ENCODE measurements at places on chromosomes 6 and 20. TPM values are rescaled to one million over a fixed set of nuclear protein-coding genes. Genes with fewer than 3 reads are reported as not detected.

- DNase-seq: no peak
Measured at GRCh38 chr20:16694161-16694560, 35.7 kb upstream of the SNRPB2 start.

IPCEF1 gene
- total RNA-seq: not detected

DNA sequence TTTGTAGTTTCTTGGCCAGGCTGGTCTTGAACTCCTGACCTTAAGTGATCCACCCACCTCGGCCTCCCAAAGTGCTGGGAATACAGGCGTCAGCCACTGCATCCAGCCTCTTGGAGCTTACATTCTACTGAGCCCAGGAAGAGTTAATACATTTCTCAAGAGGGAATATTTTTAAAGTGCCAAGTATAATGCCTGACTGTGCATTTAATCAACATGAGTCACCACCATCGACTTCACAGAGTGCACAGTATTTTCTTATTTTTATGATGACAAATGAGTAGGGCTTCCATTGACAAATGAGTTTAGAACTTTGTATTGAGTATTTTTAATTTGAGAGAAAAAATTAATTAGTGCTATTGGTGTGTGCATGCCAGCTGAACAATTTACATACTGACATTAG, 72.2 kb downstream of the SASH1 start:
- DNase-seq: peak; percentile 66

ZDHHC14 gene
- total RNA-seq: 3.2 TPM

DNA sequence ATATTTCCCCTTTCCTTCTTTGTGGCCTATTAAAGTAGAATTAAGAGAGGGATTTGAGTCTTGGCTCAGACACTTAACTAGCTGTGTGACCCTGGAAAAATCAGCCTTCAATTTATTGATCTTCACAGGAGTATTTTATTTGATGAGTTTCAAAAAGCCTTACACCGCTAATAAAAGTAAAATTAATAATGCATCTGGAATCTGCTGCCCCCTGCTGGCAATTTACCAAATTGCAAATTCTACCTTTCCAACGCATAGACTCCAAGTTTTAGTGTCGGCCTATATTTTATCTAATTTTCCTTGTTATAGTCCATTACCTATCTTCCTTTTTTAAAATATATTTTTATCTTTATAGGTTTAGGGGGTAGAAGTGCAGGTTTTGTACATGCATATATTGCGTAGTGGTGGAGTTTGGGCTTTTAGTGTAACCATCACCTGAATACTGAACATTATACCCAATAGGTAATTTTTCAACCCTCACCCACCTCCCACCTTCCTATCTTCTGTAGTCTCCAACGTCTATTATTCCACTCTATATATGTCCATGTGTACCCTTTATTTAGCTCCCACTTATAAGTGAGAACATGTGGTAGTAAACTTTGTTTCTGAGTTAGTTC, 46.3 kb downstream of the GOPC start:
- peak; percentile 67 for DNase-seq

FILIP1 gene
- total RNA-seq: 0.32 TPM

DNA sequence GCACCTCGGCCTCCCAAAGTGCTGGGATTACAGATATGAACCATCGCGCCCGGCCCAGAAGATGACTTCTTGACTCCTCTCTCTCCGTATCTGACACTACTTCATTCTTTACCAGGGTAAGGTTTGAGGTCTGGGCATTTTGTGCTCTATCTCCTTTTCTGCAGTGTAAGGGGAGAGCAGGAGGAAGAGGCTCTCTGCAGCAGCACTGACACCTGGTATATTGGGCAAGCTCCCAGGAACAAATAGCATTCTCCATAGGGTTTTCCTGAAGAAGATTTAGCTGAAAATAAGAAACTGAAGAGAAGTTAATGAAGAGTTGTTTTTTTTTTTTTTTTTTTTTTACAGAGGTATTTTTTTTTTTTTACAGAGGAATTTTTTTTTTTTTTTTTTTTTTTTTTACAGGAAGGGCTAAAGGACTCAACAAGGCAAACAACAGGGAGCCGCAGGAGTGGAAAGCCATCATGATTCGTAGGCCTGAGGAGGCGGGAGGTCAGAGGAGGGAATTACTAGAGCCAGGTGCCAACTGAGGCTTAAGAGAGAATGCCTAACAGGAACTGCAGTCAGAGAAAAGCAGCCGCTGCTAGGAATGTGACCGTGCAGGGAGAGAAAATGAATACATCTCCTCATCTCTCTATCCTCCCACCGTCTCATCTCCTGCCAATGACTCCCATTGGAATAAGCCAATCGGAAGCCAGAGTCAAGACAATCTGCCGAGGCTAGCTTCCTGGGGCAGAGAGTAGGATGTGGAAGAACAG, 34.7 kb upstream of the ADGRF4 start:
- no peak for DNase-seq

- no peak for DNase-seq
Measured at GRCh38 chr20:41124451-41125094, 12.8 kb upstream of the PLCG1 start.

DEFB124 gene
- not detected for total RNA-seq

- DNase-seq: peak; percentile 11
Measured at GRCh38 chr20:39624316-39624715, 662.2 kb downstream of the DHX35 start.

IL17A gene
- not detected for total RNA-seq

GRCh38 chr20:46401478-46401860, 4.9 kb downstream of the ELMO2 start:
- DNase-seq: no peak

- peak; percentile 78 for DNase-seq
Measured at GRCh38 chr6:28943557-28944411, 20.0 kb upstream of the TRIM27 start.

- no peak for DNase-seq
Measured at GRCh38 chr6:152154559-152155356, 347.3 kb downstream of the ESR1 start.

DNA sequence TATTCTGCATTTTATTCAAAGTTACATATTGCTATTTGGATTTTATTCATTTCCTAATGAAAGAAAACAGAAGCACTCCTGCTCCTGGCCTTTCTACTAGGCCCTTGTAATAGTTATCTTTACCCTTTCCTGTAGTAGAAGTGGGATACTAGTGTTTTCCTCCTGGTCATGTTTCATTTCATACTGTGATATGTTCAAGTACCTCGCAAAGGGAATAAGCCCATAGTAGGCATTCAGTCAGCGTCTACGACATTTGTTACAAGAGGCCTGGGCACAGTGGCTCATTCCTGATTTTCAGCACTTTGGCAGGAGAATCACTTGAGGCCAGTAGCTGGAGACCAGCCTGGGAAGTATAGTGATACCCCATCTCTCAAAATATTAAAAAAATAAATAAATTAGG, 154.1 kb downstream of the ARID1B start:
- DNase-seq: no peak

PPP1R14C gene
- 38.7 TPM for total RNA-seq

DNA sequence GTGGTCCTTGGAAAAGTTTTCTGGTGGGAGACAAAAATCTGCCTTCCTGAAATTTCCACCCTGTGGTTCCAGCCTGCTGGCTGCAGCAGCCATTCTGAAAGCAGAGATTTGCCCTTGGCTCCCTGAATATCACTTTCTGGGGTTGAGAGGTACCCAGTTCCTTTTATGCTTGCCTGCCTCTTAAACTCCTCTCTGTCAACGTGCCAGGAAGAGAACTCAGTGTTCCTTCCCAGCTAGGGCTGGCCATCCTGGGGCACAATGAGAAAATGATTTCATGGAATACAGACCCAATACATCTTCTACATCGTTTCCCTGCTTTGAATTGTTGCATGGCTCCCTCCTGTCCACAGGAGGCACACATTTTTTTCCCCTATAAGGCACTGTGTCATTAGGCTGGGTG, 1.6 kb upstream of the DSN1 start:
- no peak for DNase-seq

HLA-E gene
- 83.6 TPM for total RNA-seq

DNA sequence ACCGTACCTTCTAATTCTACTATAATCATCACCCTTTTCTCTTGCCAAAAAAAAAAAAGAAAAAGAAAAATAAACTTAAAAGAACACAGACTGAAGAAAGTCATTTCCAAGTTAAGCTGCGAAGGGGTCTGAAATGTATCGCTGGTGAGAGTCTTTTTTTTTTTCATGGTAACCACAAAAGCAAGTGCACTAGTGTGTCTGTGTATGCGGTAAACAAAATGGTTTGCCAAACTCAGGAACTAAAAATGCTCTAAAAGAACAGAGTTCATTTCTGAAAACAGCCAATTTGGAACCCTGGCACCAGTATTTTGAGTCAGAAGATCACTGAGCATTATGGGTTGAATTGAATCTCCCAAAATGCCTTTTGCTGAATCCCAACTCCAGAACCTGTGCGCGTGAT, 46.6 kb downstream of the CDH4 start:
- no peak for DNase-seq

DNA sequence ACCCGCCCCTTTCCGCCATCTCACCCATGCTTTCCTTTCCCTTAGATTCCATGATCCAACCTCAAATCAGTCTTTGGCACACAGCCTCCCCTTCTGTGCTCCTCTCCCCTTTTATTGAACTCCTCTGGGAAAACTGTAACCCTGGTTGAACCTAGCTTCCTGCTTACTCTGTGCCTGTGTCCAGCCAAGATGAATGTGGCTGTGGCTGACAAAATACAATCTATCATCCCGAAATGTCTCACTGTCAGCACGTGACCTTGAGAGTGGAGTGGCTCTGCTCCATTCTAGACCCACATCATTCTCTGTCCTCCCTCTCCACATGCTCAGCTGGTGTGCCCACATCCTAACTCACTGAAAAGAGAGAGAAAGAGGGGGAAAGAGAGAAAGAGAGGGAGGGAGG, 11.0 kb downstream of the NCR2 start:
- DNase-seq: no peak

- DNase-seq: peak; percentile 75
Measured at GRCh38 chr20:45011108-45011526, 44.8 kb downstream of the STK4 start.

DNA sequence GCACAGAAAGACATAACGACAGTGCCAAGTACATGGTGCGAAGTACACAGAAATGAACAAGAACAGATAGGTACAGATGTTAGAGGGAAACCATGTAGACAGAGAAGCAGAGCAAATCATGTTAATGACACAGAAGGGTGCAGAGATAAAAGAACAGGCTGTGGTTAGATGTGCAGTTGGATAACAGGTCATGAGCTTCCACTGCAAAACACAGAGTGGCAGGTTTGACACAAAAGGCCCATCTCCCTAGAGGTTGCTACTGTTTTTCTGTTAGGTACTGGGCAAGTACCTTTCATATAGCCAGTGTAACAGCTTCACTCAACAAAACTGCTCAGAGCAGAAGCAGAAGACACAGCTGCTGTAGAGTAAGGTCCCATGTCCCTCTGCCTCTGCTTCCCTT, 84.6 kb downstream of the AK9 start:
- DNase-seq: no peak

MUCL3 gene
- not detected for total RNA-seq

GRCh38 chr20:57530327-57530981, 5.5 kb upstream of the CTCFL start:
- DNase-seq: no peak

GRCh38 chr20:37413023-37413334, 67.0 kb downstream of the SRC start:
- no peak for DNase-seq

FRMD1 gene
- not detected for total RNA-seq

KCNG1 gene
- total RNA-seq: 24.8 TPM

OR2H1 gene
- not detected for total RNA-seq

- no peak for DNase-seq
Measured at GRCh38 chr6:44940367-44940766, 387.8 kb upstream of the RUNX2 start.

PBOV1 gene
- not detected for total RNA-seq

DNA sequence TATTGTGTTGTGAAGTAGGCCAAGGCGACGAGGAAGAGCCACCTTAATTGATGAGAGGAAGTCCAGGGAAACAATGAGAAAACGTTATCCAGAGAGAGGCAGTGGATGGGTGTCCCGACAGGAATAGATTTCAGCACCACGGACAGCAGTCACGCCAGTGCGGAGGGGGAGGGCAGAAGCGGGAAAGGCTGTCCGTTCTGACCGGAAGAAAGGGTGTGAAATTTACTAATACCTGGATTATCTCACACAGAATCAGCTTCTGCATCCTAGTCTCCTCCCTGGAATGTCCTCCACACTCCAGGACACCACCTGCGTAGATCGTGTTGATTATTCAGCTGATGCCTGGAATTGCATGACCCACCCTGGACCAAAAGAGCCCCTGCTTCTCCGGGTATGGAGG, 7.4 kb upstream of the BPIFA3 start:
- DNase-seq: peak; percentile 80

GRCh38 chr6:84333842-84334241, 106.4 kb upstream of the CEP162 start:
- no peak for DNase-seq

GRCh38 chr6:12477616-12478015, 187.5 kb downstream of the EDN1 start:
- no peak for DNase-seq

- DNase-seq: no peak
Measured at GRCh38 chr6:5384276-5384675, 123.0 kb downstream of the FARS2 start.

DNA sequence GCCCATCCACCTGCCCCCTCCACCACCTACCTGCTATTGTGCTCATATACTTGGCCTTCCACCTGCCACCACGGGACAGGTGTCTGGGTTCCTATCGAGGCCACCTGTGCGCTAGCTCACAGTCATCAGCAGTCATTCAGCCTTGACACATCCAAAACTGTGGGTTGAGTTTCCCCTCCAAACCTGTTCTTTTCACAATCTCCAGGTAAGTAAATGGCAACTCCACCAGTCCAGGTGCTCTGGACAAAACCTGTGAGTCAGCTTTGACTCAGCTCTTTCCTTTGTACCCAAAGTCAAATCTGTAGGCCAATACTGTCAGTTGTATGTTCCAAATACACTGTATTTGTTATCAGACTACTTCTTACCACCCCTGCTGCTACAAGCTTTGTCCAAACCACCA, 52.6 kb downstream of the SPTLC3 start:
- peak; percentile 18 for DNase-seq

GRCh38 chr6:28941684-28942448, 18.1 kb upstream of the TRIM27 start:
- DNase-seq: no peak

KCNK15 gene
- total RNA-seq: 1.4 TPM

DNA sequence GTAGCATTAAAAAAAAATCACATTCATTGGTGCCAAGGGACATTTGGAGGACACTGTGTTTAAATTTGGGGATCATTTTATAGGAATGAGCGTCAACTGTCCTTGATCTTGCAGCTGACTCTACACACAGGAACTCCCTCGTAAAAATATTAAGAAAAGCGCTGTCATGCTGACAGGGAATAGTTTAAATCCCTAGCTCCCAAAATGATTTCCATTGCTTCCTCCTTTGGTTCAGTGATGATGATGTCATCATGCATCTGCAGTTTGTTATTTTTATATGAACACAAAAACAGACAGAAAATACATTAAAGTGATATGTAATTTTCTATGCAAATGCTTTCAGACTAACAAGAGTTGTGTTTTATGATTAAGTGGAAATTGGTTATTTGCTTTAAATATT, 275.6 kb downstream of the BTBD9 start:
- no peak for DNase-seq

GRCh38 chr6:36829919-36830544, 9.2 kb downstream of the CPNE5 start:
- peak; percentile 68 for DNase-seq
